Colonic mucosa (tissue), 4 donors: ENCODE measurements at places on chromosomes 4 and X. TPM values are rescaled to one million over a fixed set of nuclear protein-coding genes. Genes with fewer than 3 reads are reported as not detected.

Gene CDKL5
- 3.7 TPM for total RNA-seq

Gene RNF212
- 2.5 TPM for total RNA-seq

Gene RAB9B
- 1.2 TPM for total RNA-seq

Gene SMIM10
- 1.5 TPM for total RNA-seq

Gene SLC10A4
- 0.35 TPM for total RNA-seq

Gene DCLK2
- total RNA-seq, result 3.9 TPM

Gene GAB1
- 81.2 TPM for total RNA-seq

Gene SMAD1
- total RNA-seq, result 40.4 TPM

Gene PDK3
- total RNA-seq, result 37.7 TPM

Gene ARX
- total RNA-seq, result 0.84 TPM

Gene MCTS1
- total RNA-seq, result 37.6 TPM

Gene ABCB7
- 31.8 TPM for total RNA-seq

Gene SMIM9
- total RNA-seq, result not detected

Gene HS3ST1
- 6.6 TPM for total RNA-seq

Gene MAGEB16
- not detected for total RNA-seq

Gene CNGA1
- 15.9 TPM for total RNA-seq

Gene C4orf51
- not detected for total RNA-seq

Gene CENPVL1
- total RNA-seq, result not detected

Gene ZNF732
- total RNA-seq, result not detected

Gene CT55
- total RNA-seq, result not detected

Gene TMEM255A
- total RNA-seq, result 1.1 TPM

Gene GPR119
- 0.52 TPM for total RNA-seq

Gene MND1
- 4.8 TPM for total RNA-seq

Gene SOWAHD
- 3.2 TPM for total RNA-seq

Gene F8A2
- total RNA-seq, result not detected

Gene SLC9A6
- total RNA-seq, result 12.7 TPM

Gene NEXMIF
- total RNA-seq, result 0.96 TPM

Gene SPANXA2
- not detected for total RNA-seq

Gene FRG1
- 37.9 TPM for total RNA-seq

Gene ARR3
- total RNA-seq, result not detected

Gene ANAPC10
- 12.7 TPM for total RNA-seq

Gene LPAR4
- total RNA-seq, result 0.24 TPM

Gene SYTL5
- total RNA-seq, result 7.1 TPM

Gene VSIG4
- total RNA-seq, result 5.7 TPM

Gene HTR2C
- total RNA-seq, result not detected

Gene MTMR8
- 6.9 TPM for total RNA-seq

Gene CBLL2
- not detected for total RNA-seq

Gene FAT1
- 300 TPM for total RNA-seq

Gene PSAPL1
- not detected for total RNA-seq

Gene CLCN4
- 1.2 TPM for total RNA-seq

Gene RPS6KA6
- 10.6 TPM for total RNA-seq

Gene SSX1
- 0.32 TPM for total RNA-seq

Gene TMEM35A
- 3.9 TPM for total RNA-seq

Gene CYSLTR1
- total RNA-seq, result 0.64 TPM

Gene SLC25A53
- total RNA-seq, result 8.6 TPM

Gene TBC1D9
- 6.8 TPM for total RNA-seq

Gene CLTRN
- not detected for total RNA-seq
